ENCODE measurements at places on chromosomes 5 and 9. TPM values are rescaled to one million over a fixed set of nuclear protein-coding genes. Genes with fewer than 3 reads are reported as not detected.

Gene ITK
- total RNA-seq = not detected

Gene ENG
- 91.3 TPM for total RNA-seq

DNA sequence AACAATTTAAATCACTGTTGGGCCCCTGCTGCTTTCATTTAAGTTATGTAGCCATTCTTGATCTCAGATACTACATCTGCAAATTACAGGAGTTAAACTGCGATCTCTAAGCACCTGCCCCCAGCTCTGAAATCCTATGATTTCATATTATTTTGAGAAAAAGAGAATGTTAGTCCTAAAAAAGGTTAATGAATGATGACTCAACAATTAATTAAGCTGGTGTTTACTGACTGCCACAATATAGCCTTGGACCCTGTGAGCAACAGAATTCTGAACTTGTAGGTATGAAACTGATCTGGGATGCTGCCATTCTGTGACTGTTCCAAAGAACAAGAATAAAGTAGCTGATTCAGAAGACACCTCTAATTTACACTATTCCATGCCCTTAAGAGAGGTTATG, 124.4 kb upstream of the FBXL7 start:
- DNase-seq = no peak

DNA sequence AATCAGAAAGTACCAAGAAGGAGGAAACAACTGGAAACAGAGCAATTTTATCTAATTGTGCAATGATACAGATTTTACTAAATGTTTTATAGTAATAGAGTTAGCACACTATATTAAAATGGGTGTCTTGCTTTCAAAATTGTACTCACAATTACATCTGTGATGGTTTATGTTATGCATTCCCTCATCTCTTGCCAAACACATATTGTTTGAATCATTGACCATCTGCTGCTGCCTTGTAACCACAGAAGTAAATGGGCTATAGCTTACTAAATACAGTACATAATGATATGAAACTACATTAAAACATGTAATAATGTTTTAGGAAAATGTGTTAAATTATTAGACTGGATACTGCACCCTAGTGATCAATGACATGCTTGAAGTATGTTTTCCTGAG, 158.1 kb downstream of the SLC25A46 start:
- DNase-seq = no peak

GRCh38 chr9:4739587-4740387, 1.2 kb downstream of the AK3 start:
- DNase-seq = no peak

DNA sequence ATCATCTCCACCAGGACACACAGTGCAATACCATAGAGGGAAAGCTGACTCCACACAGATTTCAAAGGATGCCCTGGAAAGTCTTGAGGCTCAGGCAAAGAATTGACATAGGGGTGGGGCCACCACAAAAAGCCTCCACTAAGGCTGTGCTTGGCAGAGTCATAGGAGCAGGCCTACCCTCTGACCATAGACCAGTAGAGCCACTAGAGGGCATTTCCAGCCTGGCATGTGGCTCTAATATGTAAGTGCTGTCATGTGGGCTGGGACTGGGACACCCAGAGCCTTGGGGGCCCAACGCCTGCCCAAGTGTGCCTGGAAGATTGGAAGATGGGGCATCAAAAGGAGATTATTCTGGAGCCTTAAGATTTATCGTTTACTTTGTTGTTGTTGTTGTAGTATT, 726.0 kb downstream of the DNAH5 start:
- DNase-seq = no peak

GRCh38 chr5:111092062-111092853, at the start of gene WDR36:
Gene WDR36, plus strand, starts transcription at chr5:111092348. Its CDS starts 109 bp downstream, at chr5:111092457.
- DNase-seq = peak; percentile 92

- DNase-seq = no peak
Observed at GRCh38 chr9:32010322-32010721, 374.1 kb upstream of the ACO1 start.

Data from dermis microvascular lymphatic vessel endothelial cell (primary cell).